ENCODE measurements at places on chromosomes 7 and 10.

DNA sequence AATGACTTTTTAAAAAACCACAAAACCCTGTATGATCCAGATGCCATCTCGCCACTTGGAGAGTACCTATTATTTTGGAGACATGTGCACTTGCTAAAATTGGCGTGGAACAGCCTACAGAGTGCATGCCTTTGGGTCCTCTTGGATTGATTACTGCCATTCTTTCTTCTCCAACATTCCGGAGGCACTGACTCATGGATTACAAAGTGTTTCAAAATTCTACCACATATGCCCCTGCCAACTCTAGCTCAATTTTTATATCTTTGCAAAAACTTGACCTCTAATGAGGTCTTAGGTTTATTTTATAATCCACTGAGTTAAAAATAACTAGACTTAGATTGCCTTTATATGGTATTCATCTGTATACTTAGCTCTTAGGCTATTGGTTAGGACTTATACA lies 55.8 kb upstream of the KIF5B start:
- no peak for DNase-seq

- no peak for DNase-seq
Observed at GRCh38 chr10:50216894-50217293, 34.4 kb downstream of the ASAH2 start.

GRCh38 chr7:137577184-137577583 lies 233.7 kb upstream of the PTN start:
- no peak for DNase-seq

DNA sequence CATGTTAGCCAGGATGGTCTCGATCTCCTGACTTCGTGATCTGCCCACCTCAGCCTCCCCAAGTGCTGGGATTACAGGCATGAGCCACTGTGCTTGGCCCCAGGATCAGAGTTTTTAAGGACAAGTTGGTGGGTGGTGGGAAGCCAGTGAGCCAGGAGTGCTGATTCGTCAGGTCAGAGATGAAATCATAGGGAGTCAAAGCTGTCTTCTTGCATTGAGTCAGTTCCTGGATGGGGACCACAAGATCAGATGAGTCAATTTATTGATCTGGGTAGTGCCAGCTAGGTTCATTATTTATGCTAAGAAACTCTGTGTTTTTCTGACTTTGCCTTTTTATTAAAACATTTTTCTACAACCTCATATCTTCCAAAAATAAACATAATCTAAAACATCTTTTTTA lies 423.8 kb downstream of the ARL4A start:
- no peak for DNase-seq

GRCh38 chr7:158317238-158318205 lies 270.1 kb downstream of the PTPRN2 start:
- DNase-seq: no peak

GRCh38 chr7:52586704-52587103 lies 448.7 kb upstream of the POM121L12 start:
- DNase-seq: no peak

DNA sequence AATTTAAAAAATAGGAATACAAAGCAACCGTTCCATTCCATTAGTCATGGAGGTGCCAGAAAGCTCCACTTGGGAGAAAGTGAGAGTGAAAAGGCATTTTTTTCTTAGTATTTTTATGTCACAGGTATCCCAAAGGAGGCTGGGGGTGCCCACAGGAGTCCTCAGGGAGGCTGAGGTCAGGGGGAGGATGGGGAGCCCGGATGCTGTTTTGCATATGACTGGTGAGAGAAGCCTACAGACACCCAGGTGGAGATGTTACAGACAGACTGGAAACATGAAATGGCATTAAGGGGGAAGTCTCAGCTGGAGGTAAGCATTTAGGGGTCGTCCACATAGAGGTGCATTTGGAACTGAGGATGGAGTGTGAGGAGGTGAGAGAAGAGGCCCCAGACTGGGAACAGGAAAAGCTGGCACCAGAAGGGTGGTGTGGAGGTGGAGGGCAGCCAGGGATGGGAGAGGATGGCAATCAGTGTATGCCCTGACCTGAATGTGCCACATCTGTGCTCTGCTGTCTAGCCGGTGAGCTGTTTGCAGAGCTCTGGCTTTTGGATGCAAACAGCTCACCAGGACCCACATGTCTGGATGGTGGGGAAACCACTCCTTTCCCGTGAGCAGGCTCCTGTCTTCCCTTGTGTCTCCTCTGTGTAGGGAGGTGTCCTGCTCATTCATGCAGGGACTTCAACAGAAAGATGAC lies 101.1 kb downstream of the RAMP3 start:
- DNase-seq: no peak
